ENCODE measurements at places on chromosomes 7 and 10. TPM values are rescaled to one million over a fixed set of nuclear protein-coding genes. Genes with fewer than 3 reads are reported as not detected.

CALML3 gene
- not detected for total RNA-seq

GRCh38 chr7:139065323-139065722, 29.5 kb upstream of the ZC3HAV1L start:
- DNase-seq: no peak

- no peak for DNase-seq
Observed at GRCh38 chr7:2965745-2966270, 77.9 kb downstream of the CARD11 start.

FAM237B gene
- not detected for total RNA-seq

CALML5 gene
- not detected for total RNA-seq

FAM25A gene
- total RNA-seq: not detected

GRCh38 chr7:66321283-66321682, 116.1 kb downstream of the TPST1 start:
- DNase-seq: no peak

DNA sequence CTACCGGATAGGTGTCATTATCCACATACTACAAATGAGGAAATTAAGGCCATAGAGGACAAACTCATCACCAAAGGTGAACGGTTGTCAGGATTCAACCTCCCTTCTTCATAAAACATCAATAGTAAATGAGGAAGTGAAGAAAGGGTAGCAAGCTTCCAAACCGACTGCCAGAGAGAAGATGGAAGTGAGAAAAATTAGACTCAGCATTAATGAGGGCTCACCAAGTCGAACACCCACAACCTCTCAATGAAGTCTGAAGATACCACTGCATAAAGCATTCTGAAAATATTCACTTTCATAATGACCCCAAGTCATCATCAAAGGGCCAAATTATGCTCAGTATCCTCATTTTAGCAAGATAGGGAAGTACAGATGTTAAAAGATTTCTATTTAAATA, 29.6 kb downstream of the ABCB4 start:
- no peak for DNase-seq

- no peak for DNase-seq
Observed at GRCh38 chr10:89355394-89355931, 22.4 kb upstream of the IFIT1B start.

GRCh38 chr10:98929709-98930108, 305.9 kb downstream of the HPSE2 start:
- no peak for DNase-seq

- DNase-seq: peak; percentile 23
Observed at GRCh38 chr7:43531700-43532099, 51.2 kb upstream of the STK17A start.

NUTM2D gene
- 1.5 TPM for total RNA-seq
